ENCODE measurements at places on chromosomes 5 and 9.

DNA sequence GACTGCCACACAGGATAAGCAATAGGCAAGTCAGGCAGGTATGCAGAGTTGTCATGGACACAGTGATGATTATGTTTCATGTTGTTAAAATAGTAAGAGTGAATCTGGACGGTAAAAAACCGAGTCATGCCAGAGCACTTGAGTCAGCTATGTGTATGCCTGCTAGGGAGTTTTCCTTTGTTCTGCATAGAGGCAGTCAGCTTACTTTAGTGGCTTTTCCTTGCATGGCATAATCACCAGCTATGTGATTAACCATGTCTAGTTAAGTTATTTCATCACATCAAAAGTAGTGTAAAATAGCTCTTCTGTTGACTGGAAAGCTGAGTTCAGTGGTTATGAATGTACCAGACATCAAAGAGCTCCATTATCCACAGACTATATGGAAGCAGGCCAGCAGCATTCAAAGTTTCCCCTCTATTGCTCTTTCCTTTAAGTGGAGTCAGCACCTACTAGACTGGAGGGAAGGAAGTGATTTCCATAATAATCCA lies 989.8 kb downstream of the TLE1 start:
- no peak for DNase-seq

- DNase-seq = no peak
These were observed 726.9 kb downstream of the DNAH5 start for GRCh38 chr5:13217636-13218035.

DNA sequence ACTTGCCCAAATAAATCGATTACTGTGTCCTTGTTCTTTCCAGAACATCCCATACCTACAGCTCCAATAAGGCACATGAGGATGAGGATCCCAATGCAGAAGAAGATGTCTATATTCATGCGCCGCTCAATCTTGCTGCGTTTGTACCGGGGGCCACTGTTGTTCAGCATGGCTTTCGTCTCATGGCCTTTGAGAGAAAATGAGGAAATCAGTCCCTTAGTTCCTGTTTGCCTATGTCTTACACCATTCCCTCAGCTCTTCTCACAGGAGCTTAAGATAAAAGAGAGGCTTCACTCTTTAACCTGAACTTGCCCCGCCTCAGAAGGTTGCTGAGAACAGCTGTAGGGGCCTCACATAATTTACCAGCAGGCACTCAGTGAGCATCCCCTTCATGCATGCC lies 211.6 kb downstream of the ATP10B start:
- no peak for DNase-seq

DNA sequence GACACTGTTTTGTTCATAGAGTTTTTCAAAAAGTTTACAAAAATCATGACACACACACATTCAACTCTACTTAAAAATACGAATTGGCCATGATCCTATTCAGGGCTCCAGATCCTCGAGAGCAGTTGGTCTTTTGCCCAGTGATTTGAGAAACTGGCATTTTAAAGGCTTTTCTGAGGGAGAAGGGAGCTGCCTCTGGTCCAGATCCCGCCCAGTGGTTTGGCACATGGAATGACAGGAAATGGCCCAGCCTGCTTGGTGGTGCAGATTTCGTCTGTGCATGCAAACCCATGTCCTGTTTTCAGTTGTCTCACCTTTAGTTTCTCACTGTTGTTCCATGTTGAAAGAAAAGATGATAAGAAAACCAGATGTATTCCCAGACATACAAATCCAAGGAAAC lies 3.6 kb downstream of the CAMK4 start:
- no peak for DNase-seq

GRCh38 chr5:15483351-15484097 lies 16.5 kb upstream of the FBXL7 start:
- DNase-seq = no peak

DNA sequence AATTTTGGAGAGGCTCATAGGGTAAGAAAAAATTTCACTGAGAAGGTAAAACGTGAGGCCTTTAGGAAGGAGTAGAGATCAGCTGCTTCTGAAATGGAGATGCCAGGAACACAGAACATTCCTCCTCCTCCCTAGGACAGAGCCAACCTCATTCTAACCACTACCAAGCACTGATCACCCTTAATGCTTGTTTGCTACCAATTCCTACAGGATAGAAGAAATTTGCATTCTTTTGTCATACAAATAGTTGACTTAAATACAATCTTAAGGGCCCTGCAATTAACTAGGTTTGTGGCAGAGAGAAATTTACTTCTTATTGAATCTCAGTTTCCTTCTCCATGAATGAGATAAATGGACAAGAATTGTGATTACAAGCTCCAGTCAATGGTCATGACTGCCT lies 780.2 kb upstream of the WWC1 start:
- no peak for DNase-seq

DNA sequence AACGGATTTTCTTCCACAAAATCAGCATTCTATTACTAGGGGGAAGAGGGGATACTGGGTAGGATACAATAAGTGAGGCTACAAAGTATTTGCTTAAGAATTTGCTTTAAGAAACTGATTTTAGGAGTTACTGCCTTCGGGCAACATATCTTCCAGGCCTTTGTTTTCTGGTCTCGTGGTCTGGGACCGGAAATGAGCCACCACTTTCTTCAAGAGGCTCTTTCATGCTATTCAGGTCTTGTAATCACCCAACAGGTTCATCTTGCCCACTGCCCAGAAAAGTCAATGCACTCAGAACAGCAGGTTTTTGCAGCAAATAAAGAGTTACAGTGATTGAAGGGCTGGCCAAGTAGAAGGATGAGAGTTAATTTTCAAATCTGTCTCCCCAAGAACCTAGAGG lies 6.6 kb upstream of the AOPEP start:
- peak; percentile 72 for DNase-seq

GRCh38 chr5:25707093-25707492 lies 1062.3 kb upstream of the CDH10 start:
- DNase-seq = no peak

DNA sequence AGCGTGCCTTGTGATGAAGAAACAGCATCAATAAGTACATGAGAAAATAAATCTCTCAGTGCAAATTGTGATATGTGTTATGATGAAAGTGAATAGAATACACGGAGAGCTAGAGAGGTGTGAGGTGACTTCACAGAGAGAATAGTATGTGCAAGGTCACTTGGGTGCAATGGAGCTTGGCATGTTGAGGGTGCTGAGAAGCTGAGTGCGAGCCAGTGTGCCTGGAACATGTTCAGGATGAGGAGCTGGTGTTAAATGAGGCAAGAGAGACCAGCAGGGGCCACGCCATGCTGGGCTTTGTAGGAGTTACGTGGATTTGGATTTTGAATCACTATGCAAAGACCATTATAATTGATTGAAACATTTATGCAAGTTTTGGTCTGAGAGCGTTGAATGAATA lies 12.8 kb upstream of the RPS23 start:
- no peak for DNase-seq

DNA sequence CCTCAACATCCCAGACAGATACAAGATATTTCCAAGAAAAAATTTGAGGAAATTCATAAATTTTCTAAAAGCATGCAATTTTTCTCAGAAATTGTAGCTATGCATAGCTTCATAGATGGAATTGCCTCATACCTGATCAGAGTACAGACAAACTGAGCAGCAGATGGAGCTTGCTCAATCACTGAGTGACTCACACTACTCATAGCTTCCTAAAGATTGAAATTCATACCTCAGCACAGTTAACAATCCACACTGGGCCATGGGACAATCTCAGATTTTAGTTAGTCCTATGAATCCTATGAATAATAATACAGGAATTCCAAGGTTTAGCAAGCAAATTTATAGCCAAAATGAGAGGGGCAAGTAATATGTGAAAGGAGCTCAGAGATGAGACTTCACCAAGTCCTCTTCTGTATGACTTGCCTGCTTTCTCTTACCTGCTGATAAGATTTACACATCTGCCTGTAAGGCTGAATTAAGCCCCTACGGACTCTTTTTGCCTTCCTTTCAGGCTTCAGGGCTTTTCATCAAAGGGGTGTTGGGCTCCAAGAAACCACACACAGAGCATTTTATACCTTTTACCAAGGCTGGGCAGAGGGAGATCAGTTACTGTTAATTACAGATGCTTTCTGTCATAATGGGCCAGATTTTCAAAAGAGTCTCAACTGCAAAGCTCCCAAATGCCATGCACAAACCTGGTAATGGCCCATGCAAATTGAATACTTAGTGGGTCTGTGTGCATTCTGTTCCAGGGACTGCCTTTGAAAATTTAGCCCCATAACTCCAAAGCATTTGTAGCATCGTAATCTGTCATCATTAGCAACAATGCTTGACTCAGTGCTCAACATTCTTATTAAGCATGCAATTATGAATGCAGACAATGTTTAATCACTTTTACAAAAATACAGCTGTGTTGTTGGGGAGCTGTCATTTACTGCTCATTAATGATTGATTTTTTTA lies 439.3 kb downstream of the DTWD2 start:
- DNase-seq = no peak

DNA sequence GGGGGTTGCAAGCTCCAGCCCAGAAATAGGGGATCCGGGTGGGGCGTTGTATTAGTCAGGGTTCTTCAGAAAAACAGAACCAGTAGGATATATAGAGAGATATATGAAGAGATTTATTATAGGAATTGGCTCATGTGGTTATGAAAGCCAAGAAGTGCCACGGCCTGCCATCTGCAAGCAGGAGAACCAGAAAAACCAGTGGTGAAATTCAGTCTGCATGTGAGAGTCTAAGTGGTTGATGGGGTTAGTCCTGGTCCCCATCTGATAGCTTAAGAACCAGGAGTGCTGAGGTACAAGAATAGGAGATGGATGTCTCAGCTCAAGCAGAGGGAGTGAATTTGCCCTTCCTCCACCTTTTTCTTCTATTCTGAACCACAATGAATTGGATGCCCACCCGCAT lies 123.4 kb upstream of the APC start:
- DNase-seq = no peak

DNA sequence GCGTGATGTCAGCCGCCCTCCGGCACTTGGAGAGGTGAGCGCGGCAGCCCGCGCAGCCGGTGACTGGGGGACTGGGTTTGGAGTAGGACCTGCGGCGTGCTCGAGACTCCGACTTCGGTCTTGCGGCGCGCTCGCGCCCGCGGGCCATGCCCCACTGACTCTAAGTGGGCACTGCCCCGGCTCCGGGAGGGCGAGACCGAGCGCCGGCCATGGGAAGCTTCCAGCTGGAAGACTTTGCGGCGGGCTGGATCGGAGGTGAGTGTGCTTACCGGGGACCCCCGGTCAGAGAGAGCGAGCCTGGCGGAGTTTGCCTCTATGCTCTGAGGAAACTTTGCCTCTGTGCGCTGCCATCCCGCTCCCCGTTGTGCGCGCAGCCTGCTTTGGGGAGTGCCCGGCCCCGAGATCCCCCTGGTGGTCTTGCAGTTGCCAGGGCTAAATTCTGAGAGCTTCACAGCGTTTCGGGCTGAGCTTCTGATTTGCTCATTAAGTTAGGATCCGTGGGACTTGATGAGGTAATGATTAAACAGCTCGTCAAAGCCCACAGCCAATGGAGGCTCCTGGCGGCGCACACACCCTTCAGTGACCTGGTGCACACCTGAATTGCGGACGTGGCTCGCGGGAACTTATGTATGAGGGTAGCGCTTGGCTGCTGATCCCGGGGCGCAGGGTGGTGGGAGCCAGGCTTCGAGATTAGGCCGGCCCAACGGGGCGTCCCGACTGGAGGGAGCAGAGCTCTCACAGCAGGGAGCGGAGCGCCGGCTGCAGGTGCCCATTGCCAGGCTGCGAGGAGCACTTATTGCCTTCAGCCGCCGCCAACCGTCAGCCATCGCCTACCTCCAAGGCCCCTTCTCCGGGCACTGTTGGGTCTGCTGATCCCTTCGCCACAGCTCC lies at the start of gene SLC25A48:
Gene SLC25A48 (plus strand): TSS at position 25 of the 891 bp plus-strand sequence. CDS start 185 bp downstream, at position 210.
- DNase-seq = peak; percentile 74

GRCh38 chr5:20000416-20000815 lies 12.4 kb upstream of the CDH18 start:
- DNase-seq = no peak

DNA sequence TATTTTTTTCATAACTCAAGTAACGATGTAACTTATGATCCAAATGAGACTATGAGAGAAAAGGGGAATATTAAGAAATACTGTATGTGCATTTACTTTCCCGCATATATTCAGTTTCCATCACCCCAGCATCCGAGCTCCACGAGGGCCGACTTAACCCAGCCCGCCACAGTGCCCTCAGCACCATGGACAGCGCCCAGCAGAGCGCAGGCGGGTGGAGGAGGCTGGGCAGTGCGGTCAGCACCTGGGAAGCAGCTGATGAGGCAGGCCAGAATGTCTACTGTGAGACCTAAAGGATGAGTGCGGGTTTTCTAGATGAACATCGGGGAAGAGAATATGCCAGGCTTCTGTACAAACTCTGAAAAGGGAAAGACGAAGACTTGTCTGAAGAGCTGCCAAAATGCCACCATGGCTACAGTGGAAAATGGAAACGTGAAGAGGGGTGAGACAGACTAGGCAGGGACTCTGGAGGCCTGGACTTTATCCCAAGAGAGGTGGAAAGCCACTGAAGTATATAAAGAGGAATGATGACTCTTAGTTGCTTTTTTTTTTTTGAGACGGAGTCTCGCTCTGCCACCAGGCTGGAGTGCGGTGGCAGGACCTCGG lies 34.5 kb upstream of the MED27 start:
- peak; percentile 33 for DNase-seq

GRCh38 chr9:22105005-22105722 lies 96.1 kb upstream of the CDKN2B start:
- DNase-seq = peak; percentile 78

DNA sequence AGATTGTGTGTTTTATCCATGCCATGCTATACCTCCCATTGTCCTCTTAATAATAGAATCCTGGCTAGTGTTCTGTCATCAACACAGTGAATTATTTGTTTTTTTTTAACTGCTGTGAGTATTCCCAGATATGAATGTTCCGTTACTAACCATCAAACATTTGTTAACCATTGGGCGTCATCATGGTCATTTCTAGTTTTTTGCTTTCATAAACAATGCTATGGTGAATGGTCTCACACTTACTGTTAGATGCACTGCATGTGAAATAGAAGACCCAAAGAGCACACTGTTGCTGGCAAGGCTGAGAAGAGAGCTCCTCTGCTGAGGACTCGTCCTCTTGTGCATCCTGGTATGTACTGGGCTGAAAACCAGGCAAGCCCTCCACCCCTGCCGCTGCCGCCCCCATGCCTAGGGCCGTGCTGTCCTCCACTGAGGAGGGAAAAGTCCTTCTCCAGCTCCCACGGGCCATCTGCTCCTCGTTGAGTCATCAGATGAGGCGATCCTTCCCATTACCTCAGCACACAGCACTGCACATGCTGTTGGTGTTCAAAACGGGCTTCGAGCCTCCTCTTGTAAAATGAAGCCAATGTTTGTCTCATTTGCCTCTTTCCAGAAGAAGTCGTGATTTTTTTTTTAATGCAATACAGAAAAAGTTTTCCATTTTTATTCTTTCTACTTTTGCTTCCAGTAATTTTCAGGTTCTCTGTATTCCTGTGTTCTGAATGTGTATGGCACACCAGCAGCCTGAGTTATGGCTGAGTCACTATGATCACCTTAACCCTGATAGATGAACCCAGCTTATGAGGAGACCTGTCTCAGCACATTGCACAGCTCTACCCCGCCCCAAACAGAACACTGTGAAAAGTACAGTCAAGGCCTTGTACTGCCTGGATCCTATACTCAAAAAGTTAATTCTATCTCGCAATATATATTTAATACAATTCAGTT lies 219.0 kb downstream of the AOPEP start:
- no peak for DNase-seq

- DNase-seq = no peak
These were observed 11.1 kb downstream of the CSF1R start for GRCh38 chr5:150075233-150075632.

- no peak for DNase-seq
These were observed 16.9 kb upstream of the COL5A1 start for GRCh38 chr9:134624621-134625181.

GRCh38 chr5:69152731-69153130 lies 14.2 kb upstream of the CCNB1 start:
- DNase-seq = no peak

Data from MM.1S (cell line).